ENCODE measurements at places on chromosomes 5 and 9.

DNA sequence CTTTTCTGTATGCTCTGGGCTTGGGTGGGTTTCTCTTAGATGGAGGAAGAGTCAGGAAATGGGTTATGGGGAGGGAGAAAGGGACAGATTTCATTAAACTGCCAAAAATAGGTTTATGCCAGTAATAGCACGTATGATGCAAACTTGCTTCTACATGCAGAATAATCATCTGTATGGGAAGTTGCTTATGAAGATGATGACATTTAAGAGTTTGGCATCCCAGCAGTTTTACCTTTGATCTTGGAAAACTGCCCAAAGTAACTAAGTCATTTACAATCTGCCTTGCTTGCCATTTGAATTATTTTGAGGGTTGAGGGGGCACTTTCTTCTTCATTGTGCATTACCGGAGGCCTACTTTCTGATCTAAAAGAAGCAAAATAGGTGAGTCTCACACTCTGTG, 282.9 kb upstream of the ANKRD55 start:
- no peak for DNase-seq

GRCh38 chr5:97418462-97418861, 235.4 kb upstream of the RIOK2 start:
- DNase-seq: no peak

- no peak for DNase-seq
These were observed 26.7 kb upstream of the NXNL2 start for GRCh38 chr9:88508326-88508725.

DNA sequence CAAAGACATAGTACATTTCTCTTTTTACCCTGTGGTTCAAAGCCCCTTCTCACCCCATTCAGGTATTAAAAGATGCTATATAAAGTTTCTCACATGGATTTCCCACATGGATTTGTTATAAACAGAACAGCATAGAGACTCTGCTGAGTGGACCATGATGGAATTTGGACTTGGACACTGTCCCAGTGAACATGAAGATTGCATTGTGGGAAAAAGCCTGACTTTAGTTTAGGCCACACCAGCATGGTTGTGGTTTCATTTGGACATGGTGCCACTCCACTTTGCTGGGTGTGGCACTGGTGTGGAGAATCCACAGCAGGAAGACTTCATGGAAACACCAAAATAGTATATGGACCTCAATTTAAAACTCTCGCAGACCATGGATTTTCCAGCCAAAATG, 124.6 kb downstream of the ARHGAP26 start:
- DNase-seq: no peak

- DNase-seq: no peak
These were observed 32.4 kb upstream of the TNFSF8 start for GRCh38 chr9:114962809-114963208.

- DNase-seq: no peak
These were observed 150.4 kb upstream of the CYLC2 start for GRCh38 chr9:102844716-102845115.

DNA sequence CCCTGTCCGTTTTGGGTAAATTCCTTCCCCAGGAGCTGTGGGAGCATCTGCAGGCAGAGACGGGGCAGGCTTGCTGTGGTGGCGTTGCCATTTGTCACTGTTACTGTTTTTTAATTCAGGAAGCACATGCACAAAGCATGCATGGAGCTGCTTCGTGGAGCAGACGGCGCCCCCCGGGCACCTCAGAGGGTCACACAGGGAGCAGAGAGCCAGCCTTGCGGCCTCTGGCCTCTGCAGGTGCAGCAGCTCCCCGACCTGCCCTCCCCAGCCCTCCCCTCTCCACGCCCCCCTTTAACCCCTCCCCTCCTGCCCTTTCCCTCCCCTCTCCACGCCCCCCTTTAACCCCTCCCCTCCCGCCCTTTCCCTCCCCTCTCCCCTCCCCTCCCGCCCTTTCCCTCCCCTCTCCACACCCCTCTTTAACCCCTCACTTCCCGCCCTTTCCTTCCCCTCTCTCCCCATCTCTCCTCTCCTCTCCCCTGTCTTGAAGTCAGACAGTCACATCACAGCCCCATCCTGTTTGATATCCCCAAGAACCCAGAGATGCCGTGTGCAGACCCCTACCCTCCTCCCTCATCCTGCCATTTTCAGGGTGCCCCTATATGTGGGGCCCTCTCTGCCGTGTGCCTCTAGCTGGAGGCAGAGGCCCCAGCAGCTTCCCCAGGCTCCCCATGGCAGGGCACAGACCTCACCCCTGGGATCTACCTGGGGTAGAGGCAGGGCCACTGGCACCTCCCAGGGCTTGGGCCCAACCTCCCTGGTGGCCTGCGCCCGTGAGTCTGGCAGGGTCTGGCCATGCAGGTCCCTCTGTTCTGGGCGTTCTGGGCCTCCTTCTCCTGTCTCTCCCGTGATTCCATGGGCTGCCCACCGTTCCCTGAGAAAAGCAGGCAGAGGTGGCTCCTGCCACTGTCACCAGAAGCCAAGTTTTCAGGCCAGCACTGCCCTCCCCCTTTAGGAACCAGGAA, 29.6 kb upstream of the UBAC1 start:
- DNase-seq: peak; percentile 67

DNA sequence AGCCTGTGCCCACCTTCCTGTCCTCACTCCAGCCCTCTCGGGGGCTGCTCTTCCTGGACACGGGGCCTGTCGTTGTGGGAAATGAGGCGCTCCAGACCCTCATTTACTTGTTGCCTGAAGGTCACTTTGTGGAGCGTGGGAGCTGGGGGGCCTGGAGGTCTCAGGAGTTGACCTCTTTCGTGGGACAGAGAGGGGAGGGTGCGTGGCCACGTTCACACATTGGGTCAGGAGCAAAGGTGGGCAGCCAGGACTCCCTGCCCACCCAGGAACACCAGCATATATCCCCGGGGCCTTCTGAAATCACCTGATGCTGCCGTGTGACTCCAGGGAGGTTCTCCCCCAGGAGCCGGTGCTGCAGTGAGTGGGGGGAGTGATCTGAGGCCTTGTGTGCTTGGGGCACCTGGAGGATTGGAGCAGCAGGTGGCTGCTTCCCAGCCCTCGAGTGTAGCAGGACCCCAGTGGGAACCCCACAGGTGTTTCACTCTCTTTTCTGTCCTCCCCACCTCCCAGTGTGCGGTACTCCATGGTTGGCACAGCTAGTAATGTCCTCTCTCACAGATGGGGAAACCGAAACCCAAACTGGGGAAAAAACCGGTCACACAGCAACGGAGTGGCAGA, 20.3 kb downstream of the NCS1 start:
- no peak for DNase-seq

GRCh38 chr5:112757468-112758208, 20.0 kb downstream of the APC start:
- DNase-seq: no peak

GRCh38 chr5:20109326-20109725, 121.3 kb upstream of the CDH18 start:
- DNase-seq: no peak

GRCh38 chr5:160036884-160037283, 27.9 kb downstream of the TTC1 start:
- no peak for DNase-seq

- DNase-seq: no peak
These were observed 143.7 kb downstream of the TRIO start for GRCh38 chr5:14286574-14287421.

DNA sequence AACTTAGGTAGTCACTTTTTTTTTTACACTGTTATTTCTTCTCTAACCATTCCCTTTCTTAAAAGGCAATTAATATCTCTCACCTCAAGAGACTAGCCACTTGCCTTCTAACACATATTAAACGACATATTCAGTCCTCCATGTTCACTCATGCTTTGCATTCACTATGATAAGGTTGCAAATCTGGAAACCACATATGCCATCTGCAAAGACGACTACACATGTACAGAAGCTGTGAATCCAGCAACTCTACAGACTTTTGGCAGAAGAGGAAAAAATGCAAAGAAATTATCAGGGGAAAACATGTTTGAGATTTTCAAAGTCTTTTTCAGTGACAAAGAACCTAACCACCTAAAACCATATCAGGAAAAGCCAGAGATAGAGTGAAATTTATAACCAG, 112.1 kb downstream of the EPB41L4A start:
- DNase-seq: no peak

DNA sequence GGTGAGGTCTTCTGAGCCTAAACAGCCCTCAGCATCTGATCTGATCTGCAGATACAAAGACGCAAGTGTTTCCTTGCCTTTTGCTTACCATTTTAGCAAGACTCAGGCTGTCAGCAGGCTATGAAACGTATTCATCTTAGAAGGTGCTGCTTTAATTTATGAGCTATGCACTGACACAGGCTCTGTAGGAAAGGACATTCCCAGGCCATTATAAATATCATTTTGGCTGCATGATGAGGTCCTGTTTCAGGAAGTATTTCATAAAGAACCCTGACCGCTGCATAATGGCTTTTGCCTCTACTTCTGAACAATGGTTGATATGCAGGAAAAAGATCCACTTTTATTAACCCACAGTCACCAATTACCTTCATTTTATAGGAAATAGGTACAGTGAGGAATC, 98.4 kb upstream of the CAST start:
- DNase-seq: no peak

Data from effector CD8-positive, alpha-beta T cell (primary cell).